ENCODE measurements at places on chromosomes 5 and 9.

DNA sequence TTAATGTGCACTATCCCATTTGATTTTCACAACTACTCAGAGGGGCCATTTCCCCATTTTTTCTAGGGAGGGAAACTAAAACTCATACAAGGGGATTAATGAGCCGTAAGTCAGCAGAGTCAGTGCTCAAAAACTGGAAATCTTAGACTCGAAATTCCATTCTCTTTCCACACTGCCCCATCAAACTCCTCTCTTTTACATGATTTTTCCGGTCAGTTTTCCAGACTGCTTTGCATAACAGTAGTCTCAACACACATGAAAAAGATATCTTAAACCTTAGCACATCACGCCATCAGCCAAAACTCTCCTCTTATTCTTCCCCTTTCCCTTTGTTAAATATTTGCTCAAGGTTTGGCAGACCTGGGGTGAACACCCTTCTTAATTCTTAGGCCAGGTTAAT is 332.0 kb downstream of the RFX3 start:
- no peak for DNase-seq

- no peak for DNase-seq
These were observed 43.6 kb downstream of the SLC6A3 start for GRCh38 chr5:1401536-1402138.

GRCh38 chr9:134294153-134295071 is 31.8 kb upstream of the RXRA start:
- DNase-seq: no peak

GRCh38 chr5:36607114-36607571 is 737 bp downstream of the SLC1A3 start:
- DNase-seq: no peak

GRCh38 chr5:179051784-179052183 is 8.4 kb upstream of the ZNF354C start:
- DNase-seq: no peak

Data from posterior vena cava (tissue), 2 donors.